ENCODE measurements at places on chromosomes 7 and 10.

DNA sequence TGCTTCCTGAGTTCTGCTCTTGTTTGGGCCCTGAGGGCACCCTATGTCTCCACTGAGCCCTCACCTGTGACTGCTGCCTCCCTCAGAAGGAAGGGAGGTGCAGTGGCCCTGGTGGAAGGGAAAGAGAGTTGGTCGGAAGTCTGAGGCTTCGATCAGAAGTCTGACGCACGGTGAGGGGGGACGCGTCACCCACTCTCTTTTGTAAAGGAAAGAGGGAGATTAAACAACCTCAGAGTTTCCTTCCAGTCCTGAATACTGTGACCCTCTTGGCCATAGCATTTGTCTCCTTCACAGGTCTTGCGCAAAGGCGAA is 31.4 kb upstream of the TRIM8 start:
- DNase-seq, result no peak

DNA sequence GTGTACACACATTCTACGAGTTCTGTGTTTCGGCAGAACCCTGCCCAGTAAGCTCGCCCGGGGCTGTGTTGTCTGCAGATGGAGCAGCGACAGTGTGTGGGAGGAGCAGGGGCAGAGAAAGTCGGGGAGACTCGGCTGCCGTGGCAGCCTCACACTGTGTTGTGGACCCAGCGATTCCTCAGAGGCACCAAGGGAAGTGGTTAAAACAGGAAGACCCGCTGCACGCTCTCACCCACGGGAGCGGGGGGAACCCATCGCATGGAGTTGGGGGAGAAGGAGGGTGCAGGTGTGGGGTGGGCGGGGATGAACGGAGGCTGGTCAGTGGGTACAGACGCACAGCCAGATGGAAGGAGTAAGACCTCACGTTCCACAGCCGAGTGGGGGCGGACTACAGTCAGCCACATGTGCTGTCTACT is 250.2 kb downstream of the ELFN1 start:
- DNase-seq, result no peak

GRCh38 chr10:13715100-13715499 is 128.3 kb downstream of the PRPF18 start:
- DNase-seq, result no peak

- no peak for DNase-seq
Measured at GRCh38 chr10:127310923-127311322, 114.5 kb upstream of the INSYN2A start.

- DNase-seq, result no peak
Measured at GRCh38 chr10:93219347-93219746, 145.7 kb downstream of the CYP26A1 start.

GRCh38 chr10:86216886-86217285 is 149.7 kb downstream of the GRID1 start:
- DNase-seq, result no peak

DNA sequence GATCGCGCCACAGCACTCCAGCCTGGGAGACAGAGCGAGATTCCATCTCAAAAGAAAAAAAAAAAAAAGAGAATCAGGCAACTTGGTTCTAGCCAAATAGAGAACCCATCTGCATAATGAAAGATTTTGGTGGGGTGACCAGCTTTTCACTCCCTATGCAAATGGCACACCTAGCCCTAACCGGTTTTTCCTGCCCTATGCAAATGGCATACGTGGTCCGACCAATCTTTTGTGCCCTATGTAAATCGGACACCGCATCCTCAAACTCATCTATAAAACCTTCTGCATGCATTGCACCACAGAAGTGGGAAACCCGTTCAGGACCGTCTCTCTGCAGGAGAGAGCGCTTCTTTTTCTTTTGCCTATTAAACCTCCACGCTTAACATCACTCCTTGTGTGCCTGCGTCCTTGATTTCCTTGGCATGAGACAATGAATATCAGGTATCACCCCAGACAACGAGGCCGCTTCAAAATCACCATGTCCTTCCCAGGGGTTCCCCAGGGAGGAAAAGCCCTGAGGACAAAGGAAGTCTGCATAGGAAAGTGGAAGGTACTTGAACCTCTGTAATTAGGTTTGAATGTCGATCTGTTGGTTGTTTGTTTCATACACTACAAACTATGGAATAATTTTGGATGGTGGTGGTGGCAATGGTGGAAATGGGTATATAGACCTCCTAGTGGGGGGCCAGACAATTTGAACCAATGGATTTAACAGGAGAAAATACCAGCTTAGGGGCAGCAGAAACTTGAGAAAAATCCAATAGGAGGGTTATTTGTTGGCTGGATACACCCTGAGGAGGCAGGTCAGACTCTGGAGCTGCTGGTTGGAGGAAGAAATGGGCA is 396.2 kb downstream of the TYW1 start:
- no peak for DNase-seq

DNA sequence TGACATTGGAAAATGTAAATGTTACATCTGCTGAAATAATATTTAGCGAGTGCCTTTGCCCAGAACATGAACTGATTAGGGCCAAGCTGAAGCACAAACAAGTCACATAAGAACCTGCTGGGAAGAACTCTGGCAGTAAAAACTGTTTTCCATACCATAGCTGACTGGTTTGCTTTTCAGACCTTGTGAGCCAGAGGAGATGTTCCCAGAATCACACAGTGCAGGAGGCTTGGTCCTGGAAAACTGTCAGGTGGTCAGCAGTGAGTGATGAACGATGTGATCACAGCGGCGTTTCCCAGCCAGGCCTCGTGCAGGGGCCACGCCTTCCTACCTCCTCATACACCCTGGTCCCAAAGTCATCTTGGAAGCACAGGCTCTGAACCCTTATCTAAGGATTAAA is 164.2 kb upstream of the EEPD1 start:
- DNase-seq, result no peak

- DNase-seq, result no peak
Measured at GRCh38 chr10:108957681-108958080, 965.6 kb downstream of the XPNPEP1 start.

GRCh38 chr10:48555310-48556042 is 49.4 kb downstream of the ARHGAP22 start:
- no peak for DNase-seq

GRCh38 chr10:110977662-110978061 is 58.3 kb downstream of the SHOC2 start:
- DNase-seq, result no peak
